ENCODE measurements at places on chromosomes 5 and 9.

DNA sequence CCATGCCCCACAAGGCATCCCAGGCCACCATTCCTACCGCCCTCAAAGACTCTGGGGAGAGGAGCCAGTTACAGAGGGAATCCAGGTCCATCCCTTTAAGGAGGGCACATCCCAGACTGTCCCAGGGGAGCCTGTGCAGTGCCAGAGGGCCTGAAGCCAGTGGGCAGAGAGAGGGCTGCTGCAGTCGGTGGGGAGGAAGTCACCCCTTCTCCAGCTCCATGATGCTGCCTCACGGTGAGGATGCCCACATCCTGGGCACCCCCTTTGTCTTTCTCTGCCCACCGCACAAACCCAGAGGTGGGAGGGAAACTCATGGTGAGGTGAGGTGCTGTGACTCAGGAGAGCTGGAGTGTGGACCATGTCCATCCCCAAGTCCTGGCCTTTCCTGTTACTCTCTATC is 26.2 kb upstream of the ANKRD33B start:
- DNase-seq = no peak

DNA sequence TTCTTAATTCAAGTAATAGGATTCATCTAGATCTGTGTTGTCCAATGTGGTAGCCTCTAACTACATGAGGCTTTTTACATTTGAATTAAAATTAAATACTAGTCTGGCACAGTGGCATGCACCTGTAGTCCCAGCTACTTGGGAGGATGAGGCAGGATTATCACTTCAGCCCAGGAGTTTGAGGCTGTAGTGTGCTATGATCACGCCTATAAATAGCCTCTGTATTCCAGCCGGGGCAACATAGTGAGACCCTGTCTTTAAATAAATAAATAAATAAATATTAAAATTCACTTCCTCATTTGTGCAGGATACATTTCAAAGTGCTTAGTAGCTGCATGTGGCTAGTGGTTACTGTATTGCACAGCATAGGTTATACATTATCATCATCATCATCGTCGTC is 91.8 kb downstream of the UBE2R2 start:
- DNase-seq = no peak

DNA sequence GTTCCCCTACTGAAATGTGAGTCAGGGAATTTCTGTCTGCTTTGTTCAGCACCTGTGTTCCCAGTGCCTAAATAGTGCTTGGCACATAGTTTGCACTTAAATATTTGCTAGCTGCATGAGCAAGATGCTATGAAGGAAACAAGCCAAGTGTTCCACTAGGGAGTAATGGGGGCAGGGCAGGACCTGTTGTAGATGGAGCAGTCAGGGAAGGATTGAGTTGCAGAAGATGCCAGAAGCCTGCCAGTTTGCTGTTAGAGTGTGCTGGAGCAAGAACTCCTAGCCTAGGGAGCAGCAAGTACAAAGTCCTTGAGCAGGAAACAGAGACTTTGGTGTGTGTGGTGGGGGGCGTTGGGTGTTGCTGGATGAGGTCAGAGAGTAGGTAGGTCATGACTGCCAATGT is 87.5 kb downstream of the DAB2IP start:
- DNase-seq = no peak

DNA sequence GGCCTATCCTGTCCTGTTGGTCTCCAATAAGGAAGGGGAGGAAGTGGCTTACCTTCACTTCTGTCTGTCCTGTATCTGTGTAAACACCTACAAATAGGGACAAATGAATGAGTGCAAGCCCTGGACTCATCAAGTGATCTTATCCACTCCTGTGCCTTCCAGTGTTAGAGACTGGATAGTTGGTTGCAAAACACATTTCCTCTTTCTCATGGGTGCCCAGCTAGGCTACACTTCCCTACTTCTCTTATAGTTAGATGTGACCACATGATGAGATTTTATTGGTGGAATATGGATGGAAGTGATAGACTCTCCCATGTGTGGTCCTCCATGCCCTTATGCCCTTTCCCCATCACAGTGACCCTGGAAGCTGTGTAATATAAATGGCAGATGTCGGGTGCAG is 16.9 kb upstream of the PFDN1 start:
- DNase-seq = no peak

- no peak for DNase-seq
Measured at GRCh38 chr9:36993933-36994764, 39.9 kb downstream of the PAX5 start.
